ENCODE measurements at places on chromosomes 11 and 22.

DNA sequence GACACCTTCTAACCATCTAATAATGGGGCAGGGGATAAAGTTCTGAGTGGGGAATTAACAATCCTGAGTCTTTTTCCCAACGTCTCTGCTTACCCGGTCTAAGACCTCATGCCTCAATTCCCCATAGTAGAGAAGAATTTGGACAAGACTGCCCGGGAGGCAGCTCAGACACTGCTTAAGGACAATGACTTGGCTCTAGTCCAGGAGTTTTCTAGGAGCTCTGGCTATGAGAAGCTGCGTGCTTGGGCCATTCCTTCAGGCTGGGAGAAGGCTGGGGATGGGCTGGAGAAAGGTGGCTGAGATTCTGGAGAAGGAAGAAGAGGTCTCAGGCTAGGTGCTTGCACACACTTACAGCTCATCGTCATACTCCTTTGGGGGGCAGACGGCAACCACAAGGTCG, 19.8 kb upstream of the ABCC8 start:
- no peak overlapping the region for H3K27ac ChIP-seq
- H3K4me3 ChIP-seq = no peak overlapping the region
- peaks cover 70% of the 10 kb centered on the region for H3K27me3 ChIP-seq
- no peaks in the 10 kb centered on the region for H3K36me3 ChIP-seq
- H3K4me1 ChIP-seq = no peaks in the 10 kb centered on the region

DNA sequence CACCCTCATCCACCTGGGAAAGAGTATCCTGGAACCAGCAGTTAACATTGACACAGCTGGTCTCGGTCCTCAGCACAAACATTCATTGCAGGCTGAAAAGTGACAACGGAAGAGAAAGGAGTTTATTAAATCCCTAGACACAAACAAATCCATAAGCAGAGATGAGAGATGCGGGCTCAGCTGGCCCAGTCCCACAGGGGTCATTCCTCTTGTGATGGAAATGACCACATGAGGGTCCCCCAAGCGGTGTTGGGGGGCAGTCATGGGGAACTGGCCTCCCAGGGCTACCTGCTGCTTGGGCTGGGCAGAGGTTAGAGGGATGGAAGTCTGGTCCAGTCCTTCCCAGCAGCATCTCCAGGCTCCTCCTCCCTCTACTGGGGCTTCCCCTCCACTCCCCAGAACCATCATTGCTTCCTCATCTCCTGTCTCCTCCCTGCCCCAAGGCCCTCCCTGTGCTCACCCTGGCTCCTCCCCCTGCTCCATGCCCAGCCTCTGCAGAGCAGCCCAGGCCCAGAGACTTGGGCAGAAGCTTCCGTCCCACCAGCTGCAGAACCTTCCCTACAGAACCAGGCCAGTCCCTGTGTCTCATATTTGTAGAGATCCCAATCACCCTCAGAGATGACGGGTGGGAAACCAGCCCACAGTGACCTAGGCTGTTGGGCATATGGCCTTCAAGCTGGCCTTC, 5.4 kb upstream of the IGLL5 start:
- H3K36me3 ChIP-seq = no peaks in the 10 kb centered on the region
- H3K27me3 ChIP-seq = peaks cover 77% of the 10 kb centered on the region
- no peak overlapping the region for H3K4me3 ChIP-seq

DNA sequence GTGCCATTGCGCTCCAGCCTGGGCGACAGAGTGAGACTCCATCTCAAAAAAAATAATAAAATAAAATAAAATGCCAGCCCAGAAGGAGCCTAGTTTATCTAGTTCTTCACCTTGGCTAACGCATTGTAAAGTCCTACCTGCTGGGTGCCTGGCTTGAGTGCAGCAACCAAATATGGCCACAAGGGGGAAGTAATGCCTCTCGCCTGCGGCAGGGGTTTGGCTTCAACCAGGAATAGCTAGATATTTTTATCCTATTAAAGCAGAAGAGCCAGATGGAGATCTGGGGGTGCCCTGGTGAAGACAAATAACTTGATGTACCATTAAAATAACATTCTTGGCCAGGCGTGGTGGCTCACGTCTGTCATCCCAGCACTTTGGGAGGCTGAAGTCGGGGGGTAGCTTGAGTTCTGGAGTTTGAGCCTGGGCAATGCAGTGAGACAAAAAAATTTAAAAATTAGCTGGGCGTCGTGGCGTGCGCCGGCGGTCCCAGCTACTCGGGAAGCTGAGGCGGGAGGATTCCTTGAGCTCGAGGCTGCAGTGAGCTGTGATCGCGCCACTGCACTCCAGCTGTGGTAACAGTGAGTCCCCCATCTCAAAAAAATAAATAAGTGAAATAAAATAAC, 20.6 kb upstream of the PLEKHB1 start:
- peak; percentile 46 for DNase-seq
- H3K27me3 ChIP-seq = peaks cover 29% of the 10 kb centered on the region
- peaks cover 2% of the 10 kb centered on the region for H3K4me1 ChIP-seq
- H3K36me3 ChIP-seq = no peaks in the 10 kb centered on the region
- peak overlapping the region; percentile 48 for H3K4me3 ChIP-seq
- H3K27ac ChIP-seq = no peak overlapping the region

DNA sequence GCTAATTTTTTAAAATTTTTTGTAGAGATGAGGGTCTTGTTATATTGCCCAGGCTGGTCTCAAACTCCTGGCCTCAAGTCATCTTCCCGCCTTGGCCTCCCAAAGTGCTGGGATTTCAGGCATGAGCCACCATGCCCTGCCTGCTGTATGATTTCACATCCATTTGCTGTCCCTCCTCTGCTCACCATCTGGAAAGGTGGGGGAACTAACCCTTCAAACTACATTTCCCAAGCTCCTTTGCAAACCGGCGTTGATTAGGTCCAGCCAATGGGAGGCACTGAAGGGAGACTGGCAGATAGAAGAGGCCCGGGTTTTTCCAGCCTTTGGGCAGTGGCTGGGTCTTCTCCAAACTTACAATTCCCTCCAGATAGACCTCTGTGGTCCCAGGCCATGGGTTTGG, 19.3 kb downstream of the RFPL1 start:
- H3K4me1 ChIP-seq = peaks cover 34% of the 10 kb centered on the region
- no peak overlapping the region for H3K4me3 ChIP-seq
- H3K27me3 ChIP-seq = no peaks in the 10 kb centered on the region
- no peaks in the 10 kb centered on the region for H3K36me3 ChIP-seq

DNA sequence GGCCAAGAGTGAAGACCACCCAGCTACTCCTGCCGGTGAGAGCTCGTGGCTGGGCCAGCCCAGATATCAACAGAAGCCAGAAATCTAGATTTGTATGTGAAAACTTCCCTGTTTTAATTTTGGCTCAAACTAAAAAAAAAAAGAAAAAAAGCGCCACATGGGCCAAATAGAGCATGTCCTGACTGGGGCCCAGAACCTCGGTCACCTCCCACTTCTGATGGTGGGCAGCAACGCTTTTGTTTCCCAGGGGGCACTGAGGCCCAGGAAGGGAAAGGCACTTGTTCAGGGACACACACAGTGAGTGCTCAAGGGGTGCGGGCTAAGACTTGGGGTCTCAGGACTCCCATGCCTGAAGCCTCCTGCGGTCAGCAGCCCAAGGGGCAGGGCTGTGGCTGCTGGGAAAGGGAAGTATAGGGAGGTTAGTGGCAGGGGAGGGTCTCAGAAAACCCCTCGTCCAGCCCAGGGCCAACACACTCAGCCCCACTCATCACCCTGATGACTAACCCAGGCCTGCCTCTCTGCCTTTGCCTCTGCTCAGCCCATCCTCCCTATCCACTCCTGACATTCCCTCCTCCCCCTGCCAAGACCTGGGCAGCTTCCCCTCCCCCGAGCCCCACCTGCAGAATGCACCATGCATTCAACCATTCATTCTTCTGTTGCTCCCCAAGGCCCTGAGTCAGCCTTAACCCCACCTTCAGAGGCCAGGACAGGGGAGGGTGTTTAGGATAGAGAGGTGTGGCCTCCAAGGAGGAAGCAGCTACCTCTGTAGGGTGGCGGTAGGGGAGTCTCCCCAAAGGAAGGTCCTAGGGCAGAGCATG, 30.0 kb upstream of the TCF20 start:
- peak overlapping the region; percentile 51 for H3K4me3 ChIP-seq
- H3K27ac ChIP-seq = peak overlapping the region; percentile 97
- peaks cover 6% of the 10 kb centered on the region for H3K27me3 ChIP-seq
- no peaks in the 10 kb centered on the region for H3K36me3 ChIP-seq
- no peak for DNase-seq

DNA sequence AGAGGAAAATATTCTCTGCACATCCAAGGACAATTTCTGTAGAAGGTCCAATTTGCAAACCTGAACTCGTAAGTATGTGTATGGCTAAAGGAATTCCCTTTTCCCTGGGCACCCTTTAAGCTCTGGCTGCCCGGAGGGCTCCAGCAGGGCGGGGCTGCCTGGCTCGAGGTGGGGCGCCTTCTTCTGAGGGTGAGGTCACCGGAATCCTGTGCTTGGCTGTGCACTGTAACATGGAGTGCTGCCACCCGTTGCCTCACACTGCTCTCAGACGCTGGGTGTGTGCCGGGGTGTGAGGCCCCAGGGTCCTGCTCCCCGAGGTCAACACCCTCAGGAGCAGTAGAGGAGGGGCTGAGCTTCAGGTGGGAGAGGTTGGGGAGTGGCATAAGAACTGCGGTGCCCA, 61.5 kb downstream of the SYN3 start:
- no peaks in the 10 kb centered on the region for H3K36me3 ChIP-seq
- no peak overlapping the region for H3K4me3 ChIP-seq
- no peak for DNase-seq

GRCh38 chr11:118128721-118129470, 23.7 kb downstream of the SCN4B start:
- H3K27ac ChIP-seq = peak overlapping the region; percentile 70
- H3K4me1 ChIP-seq = peaks cover 23% of the 10 kb centered on the region
- peak overlapping the region; percentile 2 for H3K4me3 ChIP-seq
- peak; percentile 62 for DNase-seq
- H3K27me3 ChIP-seq = peaks cover 7% of the 10 kb centered on the region
- H3K36me3 ChIP-seq = no peaks in the 10 kb centered on the region

DNA sequence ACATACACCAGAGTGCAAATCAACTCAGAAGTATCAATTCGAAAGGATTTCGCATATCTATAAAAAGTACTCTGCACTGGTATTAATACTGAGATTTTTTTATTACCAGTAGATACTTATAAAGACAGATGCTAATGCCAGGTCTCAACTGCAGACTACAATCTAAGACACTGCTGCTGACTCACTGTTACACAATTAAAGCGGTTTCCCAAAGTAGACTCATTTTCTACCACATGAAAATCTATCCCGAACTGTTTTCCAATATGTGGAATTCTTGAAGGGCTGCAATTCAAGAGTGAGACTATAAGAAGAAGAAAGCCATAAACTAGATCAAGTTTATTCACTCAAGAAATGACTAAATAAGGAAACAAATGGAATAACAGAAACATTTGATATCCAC, 57.2 kb upstream of the ARHGAP32 start:
- no peaks in the 10 kb centered on the region for H3K36me3 ChIP-seq
- H3K27me3 ChIP-seq = no peaks in the 10 kb centered on the region
- H3K4me3 ChIP-seq = no peak overlapping the region
- H3K27ac ChIP-seq = no peak overlapping the region

- H3K4me1 ChIP-seq = peaks cover 25% of the 10 kb centered on the region
- DNase-seq = no peak
- H3K4me3 ChIP-seq = peak overlapping the region; percentile 53
- H3K27me3 ChIP-seq = no peaks in the 10 kb centered on the region
- peak overlapping the region; percentile 89 for H3K27ac ChIP-seq
Measured at GRCh38 chr22:50189849-50190181, 4.1 kb downstream of the TRABD start.

- no peak for DNase-seq
- no peak overlapping the region for H3K27ac ChIP-seq
- peaks cover 17% of the 10 kb centered on the region for H3K4me1 ChIP-seq
- H3K36me3 ChIP-seq = peaks cover 34% of the 10 kb centered on the region
Measured at GRCh38 chr22:23548501-23549197, 31.4 kb downstream of the IGLL1 start.

DNA sequence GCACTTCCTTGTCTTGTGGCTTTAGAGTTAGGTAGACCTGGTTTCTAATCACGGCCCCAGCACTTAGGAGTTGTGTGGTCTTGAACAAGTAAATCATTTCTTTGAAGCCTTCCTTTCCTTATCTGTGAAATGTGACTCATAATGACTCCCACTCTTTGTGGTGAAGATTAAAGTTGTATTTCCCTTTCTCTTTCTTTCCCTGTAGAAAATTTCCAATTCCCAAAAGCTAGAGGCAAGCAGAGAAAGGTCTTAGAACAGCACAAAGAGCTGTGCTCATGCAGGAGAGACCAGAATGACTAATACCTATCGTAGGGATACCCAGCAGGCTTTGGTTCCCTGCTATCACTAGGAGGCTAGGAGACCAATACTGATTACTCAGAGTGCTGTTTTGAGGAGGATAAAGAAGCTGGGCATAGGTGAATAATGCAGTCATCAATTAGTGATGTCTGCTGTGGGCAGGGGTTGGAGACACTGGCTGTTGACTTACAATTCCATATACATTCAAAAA, 270.7 kb upstream of the SYN3 start:
- no peaks in the 10 kb centered on the region for H3K27me3 ChIP-seq
- H3K36me3 ChIP-seq = peaks cover 4% of the 10 kb centered on the region
- no peak for DNase-seq
- peaks cover 9% of the 10 kb centered on the region for H3K4me1 ChIP-seq
- no peak overlapping the region for H3K4me3 ChIP-seq

DNA sequence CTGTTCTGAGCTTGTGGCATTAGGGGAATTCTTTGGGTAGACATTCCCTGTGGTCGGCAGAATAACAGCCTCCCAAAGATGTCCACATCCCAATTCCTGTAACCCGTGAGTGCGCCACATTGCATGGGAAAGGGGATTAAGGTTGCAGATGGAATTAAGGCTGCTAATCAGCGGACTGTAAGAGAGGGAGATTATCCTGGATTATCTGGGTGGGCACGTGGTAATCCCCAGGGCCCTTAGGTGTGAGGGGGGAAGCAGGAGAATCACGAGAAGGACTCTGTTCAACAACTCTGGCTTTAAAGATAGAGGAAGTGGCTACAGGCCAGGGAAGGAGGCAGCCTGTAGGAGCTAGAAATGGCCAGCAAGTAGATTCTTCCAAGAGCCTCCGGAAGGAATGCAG, 16.0 kb downstream of the CACNG2 start:
- DNase-seq = no peak
- H3K27ac ChIP-seq = no peak overlapping the region
- H3K36me3 ChIP-seq = no peaks in the 10 kb centered on the region

DNA sequence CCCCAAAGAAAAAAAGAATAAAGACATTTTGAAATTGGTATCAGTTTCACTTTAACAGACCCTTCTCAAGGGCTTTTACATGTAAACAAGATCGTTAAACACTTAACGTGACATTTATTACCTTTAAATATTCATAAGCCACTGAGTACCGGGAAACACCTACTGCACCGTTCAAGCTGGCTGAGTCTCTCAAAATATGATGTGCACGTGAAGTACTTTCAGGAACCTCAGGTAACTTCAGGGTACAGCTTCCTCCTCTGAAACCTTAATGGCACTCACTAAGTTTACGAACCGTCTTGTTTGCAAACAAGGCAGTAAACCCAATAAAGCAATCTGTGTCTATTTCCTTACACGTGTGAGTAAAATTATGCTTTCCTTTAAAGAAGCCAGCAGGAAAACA, 105.5 kb upstream of the TENM4 start:
- H3K4me1 ChIP-seq = peaks cover 12% of the 10 kb centered on the region
- H3K36me3 ChIP-seq = no peaks in the 10 kb centered on the region
- no peak for DNase-seq
- no peak overlapping the region for H3K27ac ChIP-seq

Measured in mesothelial cell of epicardium (in vitro differentiated cells).